ENCODE measurements at places on chromosomes 3 and 15.
A peak's percentile ranks its signal among the peaks of the same experiment; 100 is the strongest.

DNA sequence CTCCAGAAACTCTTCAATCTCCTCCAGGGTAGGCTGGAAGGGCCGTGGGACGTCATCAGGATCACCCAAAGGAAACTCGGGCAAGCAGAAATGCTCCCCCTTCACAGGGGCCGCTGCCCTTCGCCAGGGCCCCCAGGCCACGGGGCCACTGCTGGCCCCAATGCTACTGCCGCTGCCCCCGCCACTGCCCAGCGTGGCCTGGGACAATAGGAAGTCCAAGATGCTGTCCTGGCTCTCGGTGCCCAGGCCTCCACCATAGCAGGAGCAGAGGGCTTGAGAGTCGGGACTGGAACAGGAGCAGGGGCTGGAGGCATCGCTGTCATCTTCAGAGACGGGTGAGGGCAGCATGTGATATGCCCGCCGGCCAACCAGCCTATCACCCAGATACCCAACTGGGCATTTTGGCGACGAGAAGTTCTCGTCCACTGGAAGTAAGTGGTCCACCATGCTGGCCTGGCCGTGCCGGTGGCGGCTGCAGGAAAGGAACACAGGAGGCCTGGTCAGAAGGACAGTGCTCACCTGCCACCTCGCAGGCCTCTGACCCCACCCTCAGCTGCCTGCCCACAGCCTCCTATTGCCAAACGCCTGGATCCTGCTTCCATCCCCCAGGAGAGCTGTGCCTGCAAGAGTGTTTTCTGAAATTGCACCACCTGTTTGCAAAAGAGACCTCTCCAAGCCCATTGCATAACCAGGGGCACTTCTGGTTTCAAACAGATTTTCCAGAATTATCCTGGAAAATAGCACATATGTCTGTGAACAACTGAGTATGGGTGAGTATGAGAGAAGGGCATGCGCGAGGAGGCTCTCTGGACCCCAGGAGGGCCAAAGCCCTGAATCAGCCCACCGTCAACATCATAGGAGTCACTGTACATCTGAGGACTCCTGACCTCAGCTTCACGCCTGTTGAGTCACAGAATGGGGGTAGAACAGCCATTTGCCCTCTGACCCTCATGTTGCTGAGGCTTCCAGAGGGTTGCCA is 4.4 kb downstream of the KLF15 start:
- peak; percentile 48 for DNase-seq

DNA sequence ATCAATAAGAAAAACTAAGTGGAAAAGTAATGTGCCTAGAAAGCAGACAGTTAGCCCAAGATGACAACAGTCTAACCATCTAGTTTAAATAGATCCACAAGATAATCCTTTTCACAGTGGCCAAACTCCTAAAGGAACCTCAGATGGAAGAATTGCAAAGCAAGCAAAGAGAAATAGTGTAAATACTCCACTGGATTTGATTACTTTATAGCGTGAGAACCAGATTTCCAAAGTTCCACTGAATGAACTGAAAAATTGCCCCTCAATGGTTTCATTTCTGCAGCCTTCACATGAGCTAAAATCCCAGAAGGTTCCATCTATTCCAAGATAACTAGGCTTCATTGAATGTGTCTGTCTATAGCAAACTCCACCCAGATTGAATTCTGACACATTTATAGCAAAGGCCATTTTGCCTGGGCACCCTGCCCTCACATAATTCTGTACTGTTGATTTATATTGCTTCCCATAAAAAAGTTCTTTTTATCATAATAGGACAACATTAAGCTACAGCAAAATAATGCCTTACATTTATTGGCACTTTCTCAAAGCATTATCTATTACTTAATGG is 129.7 kb upstream of the THBS1 start:
- no peak for DNase-seq

DNA sequence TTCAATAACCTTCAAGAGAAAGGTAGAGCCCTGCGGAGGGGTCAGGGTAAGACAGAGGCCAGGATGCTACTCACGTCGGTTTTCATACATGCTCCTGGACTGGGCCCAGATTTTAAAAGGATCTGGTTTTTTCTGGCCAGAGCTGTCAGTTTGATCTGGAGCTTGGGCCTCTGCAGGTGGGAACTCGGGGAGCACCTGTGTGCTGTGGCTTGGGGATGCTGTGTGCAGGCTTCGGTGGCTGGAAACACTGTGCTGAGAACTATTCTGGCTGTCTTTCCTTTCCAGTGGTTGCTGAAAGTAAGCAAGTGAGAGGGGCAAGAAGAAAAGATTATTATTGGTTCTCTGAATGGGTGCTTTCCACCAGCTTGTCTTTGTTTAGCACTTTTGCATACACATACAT is 647.6 kb downstream of the MAGI1 start:
- no peak for DNase-seq

DNA sequence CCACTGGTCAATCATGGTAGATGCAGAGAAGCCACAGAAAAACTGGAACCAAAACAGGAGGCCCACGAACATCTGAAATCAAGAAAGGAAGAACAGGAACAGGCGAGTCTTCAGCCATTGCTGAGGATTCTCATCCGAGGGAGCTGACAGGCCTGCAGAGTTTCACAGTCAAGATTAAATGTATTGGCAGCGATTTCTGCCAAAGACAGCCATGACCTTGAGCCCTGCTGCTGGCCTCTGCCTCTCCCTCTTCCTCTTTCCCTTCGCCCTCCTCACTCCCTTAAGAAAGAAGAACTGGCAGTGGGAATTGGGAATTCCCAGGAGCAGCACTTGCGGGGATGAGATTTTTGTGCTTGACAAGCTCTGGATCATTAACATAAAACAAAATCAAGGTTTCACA is 179.7 kb downstream of the ATP10A start:
- DNase-seq: no peak

GRCh38 chr3:24278543-24278942 is 216.1 kb downstream of the THRB start:
- DNase-seq: no peak

- peak; percentile 50 for DNase-seq
These were observed 71.7 kb upstream of the SNRK start for GRCh38 chr3:43214616-43215015.

- DNase-seq: no peak
These were observed 380.5 kb upstream of the CFAP20DC start for GRCh38 chr3:59430341-59430740.

GRCh38 chr3:58164199-58164879 is 46.4 kb downstream of the DNASE1L3 start:
- peak; percentile 27 for DNase-seq

- DNase-seq: no peak
These were observed 36.2 kb upstream of the MGLL start for GRCh38 chr3:127858521-127858920.

DNA sequence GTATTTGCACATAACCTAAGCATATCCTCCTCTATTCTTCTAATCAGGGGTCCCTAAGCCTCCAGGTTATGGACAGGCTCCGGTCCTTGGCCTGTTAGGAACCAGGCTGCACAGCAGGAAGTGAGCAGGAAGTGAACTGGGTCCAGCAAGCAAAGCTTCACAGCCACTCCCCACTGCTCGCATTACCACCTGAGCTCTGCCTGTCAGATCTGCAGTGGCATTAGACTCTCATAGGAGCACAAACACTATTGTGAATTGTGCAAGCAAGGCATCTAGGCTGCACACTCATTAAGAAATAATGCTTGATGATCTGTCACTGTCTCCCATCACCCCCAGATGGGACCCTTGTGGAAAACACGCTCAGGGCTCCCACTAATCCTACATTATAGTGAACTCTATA is 9.8 kb downstream of the MSL2 start:
- DNase-seq: no peak

DNA sequence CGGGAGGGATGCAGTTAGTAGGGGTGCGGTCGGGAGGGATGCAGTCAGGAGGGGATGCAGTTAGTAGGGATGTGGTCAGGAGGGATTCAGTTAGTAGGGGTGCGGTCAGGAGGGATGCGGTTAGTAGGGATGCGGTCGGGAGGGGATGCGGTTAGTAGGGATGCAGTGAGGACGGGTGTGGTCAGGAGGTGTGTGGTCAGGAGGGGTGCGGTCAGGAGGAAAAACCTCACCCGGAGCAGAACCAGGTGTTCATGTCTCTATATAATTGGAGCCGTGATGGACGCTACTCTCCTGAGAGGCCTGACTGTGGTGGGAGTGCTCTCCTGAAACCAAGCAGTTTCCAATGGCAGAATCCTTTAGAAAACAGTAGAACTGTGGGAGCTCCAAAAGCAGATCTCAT is 95.8 kb downstream of the BDH1 start:
- no peak for DNase-seq

GRCh38 chr3:146566138-146566537 is 21.7 kb upstream of the PLSCR1 start:
- DNase-seq: no peak

DNA sequence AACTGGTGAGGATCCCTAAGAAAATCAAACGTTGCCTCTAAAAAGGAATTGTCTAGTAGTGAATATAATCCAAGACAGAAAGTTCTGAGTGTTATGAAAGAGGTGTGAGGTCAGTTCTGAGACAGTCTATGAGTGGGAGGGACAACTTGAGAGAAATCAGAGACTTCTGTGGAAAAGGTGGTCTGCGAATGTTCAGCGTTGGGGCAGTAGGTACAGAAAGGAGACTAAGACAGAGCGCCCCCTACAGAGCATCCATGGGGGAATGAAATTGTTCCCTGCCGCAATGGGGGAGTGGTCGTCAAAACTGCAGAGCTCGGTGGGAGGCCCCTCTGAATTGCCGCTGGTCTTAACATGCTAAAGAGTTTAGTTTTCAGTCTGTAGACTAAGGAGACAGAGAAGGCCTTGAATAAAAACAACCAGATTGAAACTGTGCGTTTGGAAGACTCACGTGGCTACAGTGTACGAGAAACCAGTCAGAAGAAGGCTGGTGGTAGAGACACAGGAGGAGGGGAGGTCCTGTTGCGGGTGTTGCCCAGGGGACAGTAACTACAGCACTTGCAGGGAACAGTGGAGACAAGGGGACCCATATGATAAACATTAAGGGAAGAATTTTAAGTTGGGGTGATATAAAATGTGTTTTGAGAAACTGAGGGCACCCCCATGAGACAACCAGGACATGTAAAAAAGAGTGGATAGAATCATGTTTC is 6.9 kb downstream of the TNIK start:
- DNase-seq: no peak

- no peak for DNase-seq
These were observed 132.6 kb upstream of the NR2E3 start for GRCh38 chr15:71677766-71678165.

- no peak for DNase-seq
These were observed 122.3 kb upstream of the PTPRG start for GRCh38 chr3:61439122-61439458.

- no peak for DNase-seq
These were observed 245.2 kb upstream of the ARPP21 start for GRCh38 chr3:35393901-35394799.

DNA sequence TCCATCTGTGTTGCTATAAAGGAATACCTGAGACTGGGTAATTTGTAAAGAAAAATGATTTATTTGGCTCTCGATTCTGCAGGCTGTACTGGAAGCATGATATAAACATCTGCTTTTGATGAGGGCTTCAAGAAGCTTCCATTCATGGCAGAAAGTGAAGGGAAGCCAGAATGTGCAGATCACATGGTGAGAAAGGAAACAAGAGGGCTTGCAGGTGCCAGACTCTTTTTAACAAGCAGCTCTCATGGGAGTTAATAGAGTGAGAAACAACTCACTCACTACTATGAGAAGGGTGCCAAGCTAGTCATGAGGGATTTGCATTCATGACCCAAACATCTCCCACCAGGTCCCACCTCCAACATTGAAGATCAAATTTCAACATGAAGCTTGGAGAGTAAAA is 247.2 kb downstream of the ZIC4 start:
- DNase-seq: no peak

DNA sequence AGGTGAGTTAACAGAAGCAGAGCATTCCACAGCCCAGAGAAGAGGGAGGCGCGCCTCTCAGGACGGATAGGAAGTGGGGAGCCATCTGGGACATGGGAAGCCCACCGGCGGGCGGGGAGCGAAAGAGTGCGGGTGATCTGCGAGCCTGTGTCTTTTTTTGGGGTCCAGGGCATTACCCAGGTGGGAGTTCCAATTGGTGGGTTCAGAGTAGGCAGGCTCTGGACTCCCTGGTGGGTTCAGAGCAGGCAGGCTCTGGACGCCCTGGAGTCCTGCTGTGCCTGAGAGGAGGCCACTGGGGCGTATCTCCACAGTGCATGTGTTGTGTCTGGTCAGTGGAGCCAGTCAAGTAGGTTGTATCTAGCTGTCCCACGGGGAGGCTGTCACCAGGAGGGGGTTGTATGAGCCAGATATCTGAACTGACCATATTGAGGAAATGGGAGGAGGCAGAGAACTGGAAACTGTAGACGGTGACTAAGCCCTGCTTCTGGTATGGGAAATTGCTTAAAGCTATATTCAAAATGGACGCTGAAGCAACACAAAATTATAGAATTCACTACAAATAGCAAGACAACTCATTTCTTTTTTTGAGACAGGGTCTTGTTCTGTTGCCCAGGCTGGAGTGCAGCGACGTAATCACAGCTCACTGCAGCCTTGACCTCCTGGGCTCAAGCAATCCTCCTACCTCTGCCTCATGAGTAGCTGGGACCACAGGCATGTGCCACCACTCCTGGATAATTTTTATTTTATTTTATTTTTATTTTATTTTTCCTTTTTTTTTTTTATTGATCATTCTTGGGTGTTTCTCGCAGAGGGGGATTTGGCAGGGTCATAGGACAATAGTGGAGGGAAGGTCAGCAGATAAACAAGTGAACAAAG is 34.5 kb upstream of the CHST2 start:
- peak; percentile 53 for DNase-seq

- no peak for DNase-seq
These were observed 82.9 kb downstream of the CHRNA7 start for GRCh38 chr15:32113224-32113623.

DNA sequence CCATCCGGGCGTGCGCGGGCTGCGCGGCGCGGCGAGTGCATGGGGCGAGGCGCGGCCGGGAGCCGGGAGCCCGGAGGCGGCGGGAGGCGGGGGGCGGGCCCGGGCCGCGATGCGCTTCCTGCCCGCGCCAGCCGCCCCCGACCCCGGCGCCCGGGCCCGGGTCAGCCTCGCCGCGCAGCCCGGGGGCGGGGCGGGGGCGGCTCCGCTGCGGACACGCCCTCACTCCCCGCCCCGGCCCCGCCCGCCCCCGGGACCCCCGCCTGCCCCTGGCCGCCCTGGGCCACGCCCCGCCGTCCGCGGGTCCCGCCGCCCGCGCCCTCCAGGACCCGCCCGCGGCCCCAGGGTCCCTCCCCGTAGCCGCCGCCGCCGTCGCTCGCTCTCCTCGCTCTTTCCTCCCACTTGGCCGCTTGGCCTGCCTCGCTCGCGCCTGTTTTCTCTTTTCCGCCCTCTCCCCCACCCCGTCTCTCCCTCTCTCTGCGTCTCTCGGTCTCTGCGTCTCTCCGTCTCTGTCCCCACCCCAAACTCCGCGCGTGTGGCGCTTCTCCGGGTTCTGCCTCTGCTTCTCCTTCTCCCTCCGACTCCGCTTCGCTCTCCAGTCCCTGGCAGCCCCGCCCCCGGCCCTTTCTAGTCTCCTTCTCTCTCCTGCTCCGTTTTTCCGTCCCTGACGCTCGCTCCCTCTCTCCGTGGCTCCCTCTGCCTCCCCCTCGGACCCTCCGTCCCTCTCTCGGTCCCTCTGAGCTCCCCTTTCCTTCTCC is at the start of gene PLXND1:
Gene PLXND1, minus strand, starts transcription at position 41 of the 755 bp plus-strand sequence. Its CDS starts 37 bp downstream, at position 4.
- peak; percentile 75 for DNase-seq

DNA sequence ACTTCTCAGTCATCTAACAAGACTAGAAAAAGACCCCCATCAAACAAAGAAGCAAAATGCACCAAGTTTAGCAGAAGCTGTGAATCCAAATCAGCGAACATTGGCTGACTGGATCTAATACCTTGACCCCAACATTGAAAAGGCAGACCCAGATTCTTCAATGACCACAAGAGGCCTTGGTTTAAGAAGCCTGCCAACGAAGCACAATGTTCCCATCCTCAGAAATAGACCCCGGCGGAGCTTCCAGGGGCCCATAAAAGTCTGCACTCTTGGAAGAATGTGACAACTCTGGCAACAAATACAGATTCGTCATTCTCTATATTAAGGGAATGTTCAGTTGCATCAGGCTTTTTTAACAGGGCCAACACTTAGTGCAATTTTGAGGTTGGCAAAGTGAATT is 112.8 kb upstream of the BCL6 start:
- DNase-seq: no peak

All from fibroblast of villous mesenchyme (primary cell).